Calu3 (cell line): ENCODE measurements at places on chromosomes 1 and 21.

DNA sequence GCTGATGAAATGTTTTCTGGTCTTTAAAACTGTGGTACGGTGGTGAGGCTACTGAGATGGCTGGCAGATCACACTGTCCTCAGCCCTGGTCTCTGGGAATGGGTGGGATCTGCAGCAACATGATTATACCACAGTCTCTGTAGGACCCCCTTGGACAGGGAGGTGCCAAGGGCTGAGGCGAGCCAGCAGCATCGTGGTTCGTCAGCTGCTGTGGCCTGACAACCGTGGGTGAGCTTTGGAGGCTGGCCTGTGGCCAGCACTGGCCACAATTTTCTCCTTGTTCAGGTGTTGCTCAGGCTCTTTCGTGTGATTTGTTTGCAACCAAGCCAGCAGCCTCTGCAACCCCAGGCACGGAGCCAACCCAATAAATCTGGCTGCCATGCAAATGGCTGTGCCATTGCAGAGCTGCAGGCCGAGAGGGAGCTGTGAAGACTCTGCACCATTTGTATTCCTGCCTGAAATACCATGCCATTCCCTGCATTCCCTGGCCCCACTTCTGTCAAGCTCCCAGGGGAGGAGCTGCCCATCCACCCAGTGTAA lies 70.9 kb downstream of the PCP4 start:
- DNase-seq: no peak

- DNase-seq: no peak
Measured at GRCh38 chr1:170096806-170097340, 22.4 kb upstream of the KIFAP3 start.

DNA sequence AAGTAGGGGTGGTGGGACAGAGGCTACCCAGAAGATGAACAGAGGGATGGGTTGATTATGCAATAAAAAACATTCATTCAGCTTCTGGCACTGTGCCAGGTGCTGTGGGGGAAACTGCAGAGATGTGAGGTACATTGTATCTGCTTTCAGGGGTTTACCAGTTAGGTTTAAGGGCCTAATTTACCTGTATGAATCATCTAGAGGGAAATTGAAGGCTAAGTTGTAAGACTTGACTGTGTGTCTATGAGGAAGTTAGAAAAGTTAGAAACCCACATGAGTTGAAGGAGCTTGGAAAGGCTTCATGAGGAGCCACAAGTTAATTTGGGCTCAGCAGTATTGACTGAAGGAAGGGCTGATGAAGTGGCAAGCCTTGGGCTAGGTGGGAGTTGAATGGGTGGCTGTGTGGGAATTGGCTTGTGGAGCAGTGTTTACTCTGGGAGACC lies 36.7 kb upstream of the APOBEC4 start:
- DNase-seq: peak; percentile 46

DNA sequence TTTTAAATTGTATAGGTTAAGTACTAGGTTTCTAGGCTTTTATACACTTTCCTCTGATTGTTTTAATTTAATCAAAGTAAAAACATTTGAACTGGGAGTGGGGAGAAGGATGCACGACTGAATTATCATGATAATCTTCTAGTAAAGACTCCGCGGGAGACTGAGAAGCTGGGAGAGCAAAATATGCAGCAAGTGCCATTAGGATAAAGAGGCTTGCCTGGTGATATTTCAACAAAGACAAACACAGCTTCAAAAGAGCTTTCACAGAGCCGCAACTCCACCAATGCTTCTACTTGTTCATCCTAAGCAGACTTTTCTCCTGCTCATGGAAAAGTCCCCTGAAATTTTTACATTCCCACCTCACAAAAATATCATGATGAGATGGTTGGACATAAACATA lies 239.0 kb upstream of the PTBP2 start:
- no peak for DNase-seq
